Left renal pelvis (tissue), 4 donors: ENCODE measurements at places on chromosomes 13 and 19.

- DNase-seq: no peak
Observed at GRCh38 chr19:35009424-35010415, 9.6 kb downstream of the GRAMD1A start.

GRCh38 chr19:49894879-49895565 lies 1.7 kb downstream of the IL4I1 start:
- no peak for DNase-seq

- no peak for DNase-seq
Observed at GRCh38 chr13:112417079-112417478, 40.9 kb downstream of the SPACA7 start.

DNA sequence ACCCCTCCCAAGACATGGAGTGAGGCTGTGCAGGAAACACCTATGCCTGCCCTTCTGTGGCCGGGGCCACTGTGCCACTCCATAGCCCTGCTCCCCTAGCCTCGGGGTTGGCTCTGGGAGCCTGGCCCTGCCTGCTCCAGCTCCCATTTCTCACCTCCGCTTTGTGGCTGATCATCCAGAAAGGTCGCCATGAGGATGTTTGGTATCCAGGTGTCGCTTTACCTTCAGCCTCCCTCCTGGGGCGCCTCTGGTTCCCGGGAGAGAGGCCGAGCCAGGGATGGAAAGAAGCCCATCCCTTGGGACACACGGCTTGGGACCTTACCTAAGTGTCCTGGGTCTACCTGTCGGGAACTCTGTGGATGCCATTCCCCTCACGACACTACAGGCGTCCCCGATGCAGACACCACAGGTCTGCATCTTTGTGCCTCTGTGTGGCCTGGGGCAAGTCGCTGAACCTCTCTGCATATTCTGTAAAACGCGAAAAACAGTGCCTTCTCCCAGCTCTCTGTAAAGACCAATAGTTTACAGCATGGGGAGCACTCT lies 3.4 kb upstream of the MCF2L start:
- no peak for DNase-seq
